ENCODE measurements at places on chromosomes 4 and X.

DNA sequence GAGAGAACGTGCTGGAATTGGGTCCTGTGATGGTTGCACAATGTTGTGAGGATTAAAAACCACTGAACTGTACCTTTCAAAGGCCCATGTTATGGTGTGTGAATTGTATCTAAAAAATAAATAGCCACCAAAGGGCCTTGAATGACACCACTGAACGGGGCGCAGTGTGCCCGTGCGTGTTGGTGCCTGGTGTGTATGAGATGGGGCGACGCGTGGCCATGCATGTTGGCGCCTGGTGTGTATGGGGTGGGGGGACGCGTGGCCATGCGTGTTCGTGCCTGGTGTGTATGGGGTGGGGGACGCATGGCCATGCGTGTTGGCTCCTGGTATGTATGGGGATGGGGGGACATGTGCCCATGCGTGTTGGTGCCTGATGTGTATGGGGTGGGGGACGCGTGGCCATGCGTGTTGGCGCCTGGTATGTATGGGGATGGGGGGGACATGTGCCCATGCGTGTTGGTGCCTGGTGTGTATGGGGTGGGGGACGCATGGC lies 66.6 kb upstream of the HELT start:
- DNase-seq, result no peak

DNA sequence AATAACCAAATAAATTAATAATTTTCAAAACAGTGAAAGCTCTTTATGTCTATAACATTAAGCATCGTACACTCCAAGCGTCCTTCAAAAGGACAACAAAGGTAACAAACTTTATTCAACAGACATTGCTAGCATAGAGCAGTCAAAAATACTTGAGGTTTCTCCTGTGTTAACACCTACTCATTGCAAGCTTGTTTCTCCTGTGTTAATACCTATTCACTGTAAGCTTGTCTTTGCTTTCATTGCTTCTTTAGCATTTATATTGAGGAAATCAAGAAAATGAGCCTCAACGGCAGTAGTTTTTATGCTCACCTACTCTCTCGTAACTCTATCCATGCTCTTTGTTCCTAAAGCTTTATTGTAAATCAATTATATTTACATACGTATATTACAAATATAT lies 3.5 kb downstream of the SPOCK3 start:
- no peak for DNase-seq

- DNase-seq, result no peak
Observed at GRCh38 chr4:95619525-95620443, 71.0 kb upstream of the UNC5C start.

DNA sequence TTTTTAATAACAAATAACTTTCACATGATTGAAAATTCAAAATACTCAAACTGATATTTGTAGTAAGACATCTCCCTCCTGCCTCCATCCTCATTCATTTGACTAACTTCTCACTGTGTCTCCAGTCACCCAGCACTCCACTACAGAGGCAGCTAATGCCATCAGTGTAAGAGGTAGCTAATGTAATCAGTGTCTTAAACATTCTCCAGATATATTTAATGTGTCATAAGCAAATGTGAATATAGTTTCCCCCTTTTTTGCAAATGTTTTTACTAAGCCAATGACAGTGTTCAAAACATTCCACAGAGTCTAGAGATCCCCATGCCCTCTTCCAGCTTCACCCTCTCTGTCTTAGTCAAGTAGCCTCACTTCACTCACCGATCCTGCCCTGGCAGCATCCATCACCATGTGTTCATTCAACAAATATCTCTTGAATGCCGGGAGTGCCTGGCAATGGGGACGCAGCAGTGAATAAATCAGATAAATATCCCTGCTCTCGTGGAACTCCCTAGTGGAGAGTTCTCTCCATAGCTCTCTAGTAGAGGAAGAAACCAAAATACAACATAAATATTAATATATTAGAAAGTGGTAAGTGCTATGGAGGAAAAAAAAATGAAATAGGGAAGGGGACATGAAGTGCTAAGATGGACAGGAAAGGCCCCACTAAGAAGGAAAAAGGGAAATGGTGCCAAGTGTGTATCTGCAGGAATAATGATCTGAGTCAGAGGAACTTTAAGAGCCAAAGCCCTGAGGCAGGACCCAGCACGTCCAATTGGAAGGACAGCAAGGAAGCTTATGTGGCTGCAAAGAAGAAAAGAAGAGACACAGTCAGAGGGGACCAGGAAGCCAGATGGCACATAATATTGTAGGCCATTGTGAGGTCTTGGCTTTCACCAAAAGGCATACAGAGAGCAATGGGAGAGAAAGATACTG lies 18.7 kb downstream of the SCFD2 start:
- no peak for DNase-seq

DNA sequence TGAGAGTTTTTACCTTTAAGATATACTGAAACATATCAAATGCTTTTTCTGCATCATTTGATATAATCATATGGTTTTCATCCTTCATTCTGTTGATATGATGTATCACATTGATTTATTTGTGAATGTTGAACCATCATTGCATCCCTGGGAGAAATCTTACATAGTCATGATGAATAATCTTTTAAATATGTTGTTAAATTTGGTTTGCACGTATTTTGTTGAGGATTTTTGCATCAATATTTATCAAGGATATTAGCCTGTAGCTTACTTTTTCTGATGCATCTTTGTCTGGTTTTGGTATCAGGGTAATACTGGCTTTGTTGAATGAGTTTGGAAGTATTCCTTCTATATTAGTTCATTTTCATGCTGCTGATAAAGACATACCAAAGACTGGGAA lies 541.4 kb downstream of the TLL1 start:
- DNase-seq, result no peak

DNA sequence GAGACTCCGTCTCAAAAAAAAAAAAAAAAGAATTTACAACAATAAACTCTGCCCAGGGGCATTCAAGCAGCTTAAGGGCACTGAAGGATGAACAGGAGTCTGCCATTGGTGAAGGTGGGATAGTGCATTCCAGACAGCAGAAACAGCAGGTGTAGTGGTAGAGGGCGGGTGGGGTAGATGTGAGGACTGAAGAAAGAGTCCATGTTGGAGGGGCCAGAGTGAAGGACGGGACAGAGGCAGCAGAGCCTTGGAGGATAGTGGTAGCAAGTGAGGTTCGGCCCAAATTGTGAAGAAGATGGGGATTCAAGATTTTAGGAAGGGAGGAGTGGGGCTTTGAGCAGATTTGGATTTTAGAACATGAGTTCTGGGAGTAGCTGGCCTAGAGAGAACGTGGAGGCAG lies 75.7 kb downstream of the MED28 start:
- DNase-seq, result no peak

- no peak for DNase-seq
Observed at GRCh38 chrX:134600714-134601113, 57.6 kb downstream of the PLAC1 start.

- no peak for DNase-seq
Observed at GRCh38 chr4:88187766-88188165, 29.3 kb upstream of the ABCG2 start.

GRCh38 chr4:145176641-145177432 lies 3.6 kb downstream of the OTUD4 start:
- DNase-seq, result no peak

- DNase-seq, result no peak
Observed at GRCh38 chrX:118211891-118212816, 95.5 kb upstream of the KLHL13 start.

DNA sequence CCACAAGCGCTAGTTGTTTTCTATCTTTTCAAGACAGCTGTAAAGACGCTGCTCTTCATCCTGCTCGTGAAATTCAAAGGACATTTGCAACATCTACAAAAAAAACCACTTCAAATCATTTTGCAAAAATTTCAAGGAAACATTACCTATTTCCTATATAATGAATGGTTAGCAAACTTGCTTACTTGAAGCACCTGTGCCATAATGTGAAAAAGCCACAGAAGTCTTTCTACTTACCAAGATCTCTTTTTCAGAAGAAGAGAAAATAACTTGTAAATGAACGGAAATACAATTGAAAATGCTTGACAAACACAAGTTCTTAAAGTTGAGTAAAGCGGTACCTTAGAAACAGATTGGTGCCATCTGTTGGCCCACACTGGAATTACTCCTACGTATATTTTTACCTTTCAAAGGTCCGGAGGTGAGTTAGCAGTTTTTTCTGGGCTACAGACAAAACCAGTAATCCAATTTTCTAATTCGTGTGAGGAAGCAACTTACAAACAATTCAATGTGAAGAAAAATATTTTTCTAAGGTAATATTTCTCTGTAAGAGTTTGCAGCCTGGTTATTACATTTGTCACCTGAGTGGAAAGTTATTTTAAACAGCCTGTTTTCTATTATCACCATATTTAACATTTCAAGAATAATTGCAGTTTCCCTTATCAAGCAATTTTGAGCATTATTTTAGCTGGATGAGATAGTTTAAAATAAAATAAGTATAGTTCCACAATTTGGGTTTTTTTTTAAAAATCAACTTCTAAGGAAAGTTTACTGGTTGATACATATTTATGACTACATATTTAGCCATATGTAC lies at the start of gene TLR6:
Gene TLR6 (minus strand): TSS at position 294 of the 814 bp plus-strand sequence. CDS start 27,344 bp downstream, outside the sequence.
- DNase-seq, result peak; percentile 13

- no peak for DNase-seq
Observed at GRCh38 chr4:65193985-65194384, 476.3 kb downstream of the EPHA5 start.

DNA sequence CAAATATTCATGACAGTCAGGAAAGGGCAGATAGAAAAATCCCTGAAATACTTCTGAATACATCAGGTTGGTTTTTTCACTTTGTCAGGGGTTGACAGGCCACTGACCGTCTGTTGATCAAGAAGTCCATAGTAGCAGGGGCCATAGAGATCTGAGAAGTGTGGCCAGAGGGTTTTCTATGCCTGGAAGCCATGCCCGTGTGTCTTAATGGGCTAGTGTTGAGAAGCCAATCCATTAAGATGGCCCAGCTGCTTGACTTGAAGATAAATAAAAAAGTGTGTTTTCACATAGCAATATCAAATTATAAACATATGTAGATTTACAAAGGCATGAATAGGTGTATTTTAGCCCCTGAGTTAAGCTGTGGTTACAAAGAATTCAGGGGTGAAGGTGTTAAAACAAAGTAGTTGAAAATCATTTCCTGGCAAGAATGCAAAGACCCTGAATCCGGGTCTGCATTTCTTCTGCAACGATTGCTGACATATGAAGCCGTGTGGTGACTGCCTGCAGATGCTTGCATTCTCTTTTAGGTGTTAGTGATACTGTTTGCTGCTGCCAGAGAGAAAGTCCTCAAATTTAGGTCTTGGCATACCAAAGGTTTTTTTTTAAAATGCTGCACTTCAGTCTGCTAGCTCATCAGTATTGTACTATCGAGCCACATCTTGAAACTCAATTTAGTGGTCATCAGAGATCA lies 9.3 kb upstream of the LIMCH1 start:
- no peak for DNase-seq

- DNase-seq, result no peak
Observed at GRCh38 chrX:115324194-115324593, 34.7 kb downstream of the LUZP4 start.

- DNase-seq, result no peak
Observed at GRCh38 chrX:112120721-112121120, 38.1 kb upstream of the TRPC5 start.

- no peak for DNase-seq
Observed at GRCh38 chr4:38489924-38490639, 173.9 kb upstream of the KLF3 start.

DNA sequence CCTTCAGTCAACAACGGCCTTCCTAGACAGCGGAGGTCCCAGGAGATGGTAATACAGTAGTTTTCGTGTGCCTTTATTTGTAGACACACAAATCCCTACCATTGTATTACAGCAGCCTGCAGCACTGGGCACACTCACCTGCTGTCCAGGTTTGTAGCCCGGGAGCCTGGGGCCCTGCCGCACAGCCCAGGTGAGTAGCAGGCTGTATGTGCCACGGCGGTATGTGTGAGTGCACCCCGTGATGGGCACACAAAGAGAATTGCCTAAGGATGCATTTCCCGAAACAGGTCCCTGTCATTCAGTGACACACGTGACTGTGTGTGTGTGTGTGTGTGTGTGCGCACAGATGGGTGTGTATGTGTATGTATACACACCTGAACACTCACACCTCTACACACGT lies 8.1 kb upstream of the SLC25A6 start:
- no peak for DNase-seq

- no peak for DNase-seq
Observed at GRCh38 chrX:9340598-9341290, 124.1 kb upstream of the TBL1X start.

DNA sequence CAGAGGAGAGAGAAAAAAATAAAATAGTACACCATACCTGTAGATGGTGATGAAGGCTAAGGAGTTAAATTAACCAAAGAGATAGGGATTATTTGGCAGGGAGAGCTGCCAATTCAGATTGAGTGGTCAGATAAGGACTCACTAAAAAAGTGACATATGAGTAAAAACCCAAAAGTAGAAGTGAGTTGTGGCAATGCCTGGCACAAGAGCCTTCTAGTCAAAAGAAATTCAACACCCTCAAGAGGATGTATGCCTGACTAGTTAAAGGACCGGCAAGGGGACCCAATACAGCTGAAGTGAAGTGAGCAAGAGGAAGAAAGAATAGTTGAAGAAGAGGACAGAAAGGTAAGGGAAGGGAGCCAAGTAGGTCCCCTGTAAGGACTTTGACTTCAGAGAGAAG lies 34.9 kb downstream of the ELF2 start:
- no peak for DNase-seq

GRCh38 chr4:88429401-88429800 lies 27.5 kb upstream of the HERC5 start:
- no peak for DNase-seq

DNA sequence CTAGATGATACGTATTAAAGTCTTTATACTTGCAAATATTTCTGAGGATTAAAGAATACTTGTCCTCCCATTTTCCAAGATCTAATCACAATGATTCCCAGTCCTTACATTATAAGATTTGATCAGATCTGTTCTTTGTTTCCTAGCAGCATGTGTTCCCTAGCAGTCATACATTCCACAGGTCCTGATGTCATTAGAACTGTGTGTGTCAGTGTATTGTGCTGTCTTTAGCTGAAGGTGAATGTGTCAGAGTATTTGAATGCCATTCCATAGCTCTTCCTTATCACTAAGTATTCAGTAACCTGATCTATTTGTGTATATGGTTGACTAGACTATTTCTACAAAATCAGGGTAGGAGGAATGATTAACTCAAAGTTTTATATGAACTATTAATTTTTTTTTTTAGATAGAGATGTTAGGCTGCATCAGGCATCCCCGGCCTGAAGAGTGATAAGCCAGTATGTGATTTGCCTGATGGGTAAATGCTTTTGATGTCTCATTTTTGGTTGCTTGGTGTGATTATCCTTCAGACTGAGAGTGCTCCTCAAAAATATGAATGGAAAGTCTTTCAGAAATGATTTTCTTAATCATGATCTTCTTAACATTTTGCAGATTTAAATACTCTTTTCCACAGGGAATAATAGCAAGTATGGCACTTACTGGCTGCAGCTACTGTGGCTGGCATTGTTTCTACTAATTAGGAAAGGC lies 4.4 kb downstream of the ADGRL3 start:
- no peak for DNase-seq

- no peak for DNase-seq
Observed at GRCh38 chr4:123878976-123879375, 482.4 kb downstream of the SPRY1 start.

- no peak for DNase-seq
Observed at GRCh38 chrX:31443654-31444053, 371.8 kb upstream of the FTHL17 start.

- no peak for DNase-seq
Observed at GRCh38 chr4:177367336-177367735, 57.7 kb downstream of the NEIL3 start.

GRCh38 chr4:113170805-113171468 lies 121.5 kb downstream of the ANK2 start:
- DNase-seq, result no peak

Measured in stimulated activated CD8-positive, alpha-beta memory T cell treated with anti-CD3 and anti-CD28 coated beads, Interleukin-12 subunit alpha, Interleukin-12 subunit beta, amount 100 ng/mL, for 4 hours (primary cell).